ENCODE measurements at places on chromosomes 4 and X.
A peak's percentile ranks its signal among the peaks of the same experiment; 100 is the strongest.

DNA sequence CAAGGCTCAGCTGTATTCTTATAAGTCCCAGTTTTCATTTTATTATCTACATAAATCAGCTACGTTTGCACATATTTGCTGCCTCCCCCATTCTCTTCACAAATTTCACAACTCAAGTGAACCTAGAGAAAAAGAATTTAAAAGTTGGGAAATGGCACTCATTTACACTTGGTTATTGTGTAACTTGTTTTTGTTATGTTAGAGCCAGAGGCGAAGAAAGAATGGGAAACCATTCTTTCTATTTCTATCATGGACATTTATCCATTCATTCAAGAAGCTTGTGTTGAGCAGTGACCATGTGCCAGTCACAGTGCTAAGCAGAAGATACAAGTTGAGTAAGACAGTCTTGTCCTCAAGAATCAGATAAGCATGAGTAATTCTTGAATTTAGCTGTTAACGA is 13.5 kb downstream of the LIAS start:
- DNase-seq = no peak

- no peak for DNase-seq
Measured at GRCh38 chrX:71227370-71228062, 4.5 kb downstream of the GJB1 start.

GRCh38 chr4:141416219-141416618 is 195.5 kb downstream of the ZNF330 start:
- no peak for DNase-seq

- DNase-seq = peak; percentile 24
Measured at GRCh38 chr4:173420324-173420752, 21.4 kb upstream of the SCRG1 start.

DNA sequence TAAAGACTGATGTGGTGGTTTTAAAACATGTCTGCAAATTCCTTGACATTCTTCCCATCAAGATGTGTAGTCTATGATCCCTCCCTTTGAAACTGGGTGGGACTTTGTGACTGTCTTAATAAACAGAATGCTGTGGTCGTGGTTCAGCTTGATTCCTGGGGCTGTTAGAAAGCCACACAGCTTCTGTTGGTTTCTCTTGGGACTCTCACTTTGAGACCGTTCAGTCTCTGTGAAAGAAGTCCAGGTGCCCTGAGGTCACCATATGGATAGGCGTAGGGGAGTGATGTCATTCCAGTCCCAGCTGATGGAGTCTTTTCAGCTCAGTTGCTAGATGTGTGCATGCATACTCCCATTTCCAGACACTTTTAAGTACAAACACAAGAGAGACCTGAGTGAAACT is 216.6 kb downstream of the KDR start:
- no peak for DNase-seq

DNA sequence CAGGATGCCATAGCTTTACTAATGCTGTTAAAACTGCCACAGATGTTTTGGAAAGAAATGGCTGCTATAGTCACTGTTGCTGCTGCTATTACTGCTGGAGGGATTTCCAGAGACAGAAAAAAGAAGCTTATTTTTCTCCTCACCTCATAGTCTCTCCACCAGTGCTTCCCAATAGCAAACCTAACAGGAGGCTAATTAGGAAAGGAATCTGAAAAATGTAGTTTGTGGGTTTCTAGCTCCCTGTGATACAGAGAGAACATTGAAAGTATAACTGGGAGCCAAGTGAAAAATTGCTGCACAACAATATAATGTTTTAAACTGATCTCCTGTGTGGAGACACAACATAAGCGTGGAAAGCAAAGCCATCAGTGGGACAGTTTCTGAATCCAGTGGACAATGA is 8.6 kb upstream of the TSPAN7 start:
- DNase-seq = no peak

- no peak for DNase-seq
Measured at GRCh38 chr4:2036866-2037265, 22.3 kb upstream of the NAT8L start.

- DNase-seq = no peak
Measured at GRCh38 chrX:97587171-97587570, 703.5 kb downstream of the RPA4 start.

DNA sequence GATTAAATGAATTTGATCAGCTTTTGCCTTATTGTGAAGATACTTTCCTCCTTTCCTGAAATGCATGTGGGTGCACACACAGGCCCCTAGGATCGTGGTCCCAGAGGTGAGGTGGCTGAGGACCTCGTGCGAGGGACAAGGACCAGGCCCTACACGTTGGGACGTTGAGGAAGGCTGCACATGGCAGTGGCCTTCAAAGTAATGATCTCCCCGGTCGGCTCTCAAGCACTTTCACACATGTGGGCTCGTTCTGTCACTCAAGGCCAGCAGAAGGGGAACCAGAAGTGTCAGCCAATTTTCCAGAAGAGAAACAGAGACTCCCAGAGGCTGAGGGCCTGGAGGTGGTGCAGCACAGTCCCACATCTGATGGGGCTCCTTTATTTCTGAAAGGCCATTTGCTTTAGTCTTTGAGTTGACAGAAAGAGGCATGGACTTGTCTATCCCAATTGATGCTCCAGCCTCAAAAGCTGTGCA is 196.8 kb downstream of the AFAP1 start:
- DNase-seq = no peak

DNA sequence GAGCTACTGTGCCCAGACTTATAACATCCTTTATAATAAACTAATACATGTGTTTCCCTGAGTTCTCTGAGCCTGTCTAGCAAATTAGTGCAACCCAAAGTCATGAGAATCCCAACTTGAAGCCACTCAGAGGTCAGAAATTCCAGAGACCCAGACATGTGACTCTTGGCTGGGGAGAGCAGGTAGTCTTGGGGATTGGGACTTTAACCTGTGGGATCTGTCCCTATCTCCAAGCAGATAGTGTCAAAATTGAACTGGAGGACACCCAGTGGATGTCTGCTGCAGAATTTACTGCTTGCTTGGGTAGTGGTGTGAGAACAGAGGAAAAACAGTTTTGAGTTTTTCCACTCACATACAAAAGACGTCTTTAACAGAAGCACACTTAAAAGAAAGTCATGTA is 26.4 kb downstream of the ELOVL6 start:
- no peak for DNase-seq

- peak; percentile 6 for DNase-seq
Measured at GRCh38 chr4:174828845-174829701, at the start of gene GLRA3. TSS of gene GLRA3 (minus strand) at chr4:174829247. CDS start at chr4:174828811, 436 bp downstream.

GRCh38 chr4:20816287-20816686 is 116.0 kb downstream of the PACRGL start:
- DNase-seq = no peak

DNA sequence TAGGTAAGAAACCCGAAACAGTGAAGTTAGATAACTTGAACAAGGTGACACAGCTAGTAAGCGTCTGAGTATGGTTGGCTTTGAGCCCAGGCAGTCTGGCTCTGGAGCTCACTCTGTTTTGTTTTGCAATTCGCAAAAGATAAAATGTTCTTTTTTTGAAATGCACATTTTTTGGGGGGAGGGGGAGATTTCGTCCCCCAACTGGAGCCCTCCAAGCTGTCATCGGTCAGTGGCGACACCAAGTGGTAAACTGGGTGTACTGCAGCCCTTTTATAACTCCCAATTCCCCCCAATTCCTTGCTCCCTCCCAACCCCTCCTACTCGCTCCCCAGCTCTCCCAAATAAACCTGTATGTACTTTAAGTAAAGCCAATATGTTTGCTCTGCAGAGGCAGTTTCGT is 2.8 kb upstream of the CLCN5 start:
- DNase-seq = peak; percentile 4

- DNase-seq = peak; percentile 57
Measured at GRCh38 chr4:1870328-1870577, 940 bp upstream of the NSD2 start.

- DNase-seq = no peak
Measured at GRCh38 chr4:184169225-184169867, 48.3 kb downstream of the ENPP6 start.

GRCh38 chr4:10239982-10240654 is 123.5 kb upstream of the WDR1 start:
- DNase-seq = no peak

GRCh38 chr4:67700738-67701516 is at the start of gene UBA6:
TSS of gene UBA6 (minus strand) at chr4:67701155. CDS start at chr4:67701119, 36 bp downstream.
- peak; percentile 91 for DNase-seq

GRCh38 chrX:46257451-46257879 is 287.8 kb downstream of the ZNF674 start:
- no peak for DNase-seq

- DNase-seq = no peak
Measured at GRCh38 chrX:129347291-129347690, 176.0 kb downstream of the SMARCA1 start.

DNA sequence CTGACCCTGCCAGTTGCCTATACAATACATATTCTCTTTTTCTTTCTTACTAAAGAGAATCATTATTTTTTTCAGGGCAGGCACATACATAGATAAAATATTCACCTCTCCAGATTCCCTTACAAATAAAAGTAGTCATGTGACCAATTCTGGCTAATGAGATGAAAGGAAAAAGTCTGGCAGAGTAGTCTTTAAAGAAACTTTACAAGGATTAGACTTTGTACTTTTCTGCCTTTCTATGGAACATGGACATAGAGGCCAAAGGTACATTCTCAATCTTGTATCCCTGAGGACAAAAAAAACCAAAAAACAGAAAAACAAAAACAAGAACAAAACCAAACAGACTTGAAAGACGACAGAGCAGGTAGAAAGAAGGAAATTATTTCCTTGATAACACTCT is 75.6 kb downstream of the DCK start:
- no peak for DNase-seq

DNA sequence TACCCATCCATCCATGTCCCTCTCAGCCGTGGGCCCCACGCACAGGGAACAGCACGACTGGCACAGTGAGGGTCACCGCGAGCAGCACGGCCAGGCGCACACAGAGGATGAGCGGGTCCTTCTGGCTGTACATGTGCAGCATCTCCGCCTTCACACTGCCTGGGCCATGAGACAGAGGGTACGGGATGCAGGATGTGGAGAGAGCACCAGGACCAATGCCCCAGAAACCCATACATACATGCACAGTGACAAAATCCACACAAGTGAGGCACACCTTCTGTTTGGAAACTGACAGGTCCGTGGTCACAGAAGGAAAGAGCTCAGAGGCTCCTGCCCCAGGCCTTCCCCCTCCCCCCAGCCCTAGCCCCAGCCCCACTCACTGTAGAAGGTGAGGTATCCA is 9.5 kb downstream of the SLC38A5 start:
- DNase-seq = no peak

DNA sequence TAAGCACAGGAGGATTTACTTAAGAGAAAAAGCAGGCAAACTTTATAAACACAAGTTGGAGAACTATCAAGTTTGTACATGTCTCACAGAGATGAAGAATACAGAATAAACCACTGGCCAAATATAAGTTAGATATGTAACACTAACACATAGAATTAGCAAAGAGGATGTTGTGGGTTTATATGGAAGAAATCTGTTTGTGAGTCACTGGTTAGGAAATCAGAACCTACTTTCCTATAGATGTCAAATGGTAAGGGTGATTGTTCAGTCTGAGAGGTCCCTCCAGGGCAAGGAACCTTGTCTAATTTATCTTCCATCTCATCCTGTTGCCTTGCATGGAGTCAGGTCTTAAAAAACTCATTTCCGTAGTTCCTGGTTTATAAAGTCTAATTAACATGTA is 14.8 kb upstream of the ART3 start:
- DNase-seq = peak; percentile 18

- DNase-seq = no peak
Measured at GRCh38 chr4:71470524-71470923, 131.7 kb downstream of the SLC4A4 start.

DNA sequence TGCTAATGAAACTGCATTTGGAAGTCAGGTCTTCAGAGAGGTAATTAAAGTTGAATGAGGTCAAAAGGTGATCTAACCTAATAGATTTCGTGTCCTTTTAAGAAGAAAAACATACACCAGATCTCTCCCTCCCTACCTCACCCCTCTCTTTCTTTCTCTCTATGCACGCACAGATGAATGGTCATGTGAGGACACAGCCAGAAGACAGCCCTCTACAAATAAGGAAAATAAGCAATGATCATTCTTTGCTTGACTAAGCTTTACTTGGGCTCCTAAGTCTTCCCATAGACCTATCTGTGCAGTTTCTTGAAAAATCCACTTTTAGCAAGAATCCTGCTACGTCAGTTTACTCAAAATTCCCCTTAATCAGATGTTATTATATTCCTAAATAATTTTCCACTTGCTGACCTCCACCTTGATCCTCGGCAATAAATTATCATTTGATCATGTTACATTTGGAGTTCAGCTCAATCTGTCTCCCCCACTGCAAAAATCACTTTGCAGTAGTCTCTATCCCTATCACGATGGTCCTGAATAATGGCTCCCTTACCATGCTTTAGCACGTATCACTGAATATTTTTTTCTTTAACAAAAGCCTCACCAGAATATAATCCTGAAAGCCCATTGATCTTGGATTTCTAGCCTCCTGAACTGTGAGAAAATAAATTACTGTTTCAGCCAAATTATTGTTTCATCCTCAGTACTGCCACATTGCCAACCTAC is 527.3 kb downstream of the GABRG1 start:
- no peak for DNase-seq

DNA sequence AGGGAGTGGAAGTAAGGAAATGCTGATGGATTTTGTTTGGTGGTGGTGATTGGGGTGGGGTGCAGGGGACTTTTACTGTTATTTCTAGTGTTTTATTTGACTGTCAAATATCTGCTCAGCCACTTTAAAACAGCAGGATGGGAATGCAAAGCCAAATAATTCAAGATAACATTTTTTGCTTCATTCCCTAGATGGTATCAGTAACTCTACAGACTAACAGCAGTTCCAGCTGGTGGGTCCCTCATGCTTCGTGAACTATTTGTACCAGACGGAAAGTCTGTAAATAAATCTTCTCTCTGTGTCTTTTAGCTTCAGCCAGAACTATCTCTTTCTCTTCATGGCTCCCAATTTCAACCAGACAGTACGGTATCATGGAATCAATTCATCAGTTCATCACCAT is 27.5 kb downstream of the GPR143 start:
- no peak for DNase-seq

DNA sequence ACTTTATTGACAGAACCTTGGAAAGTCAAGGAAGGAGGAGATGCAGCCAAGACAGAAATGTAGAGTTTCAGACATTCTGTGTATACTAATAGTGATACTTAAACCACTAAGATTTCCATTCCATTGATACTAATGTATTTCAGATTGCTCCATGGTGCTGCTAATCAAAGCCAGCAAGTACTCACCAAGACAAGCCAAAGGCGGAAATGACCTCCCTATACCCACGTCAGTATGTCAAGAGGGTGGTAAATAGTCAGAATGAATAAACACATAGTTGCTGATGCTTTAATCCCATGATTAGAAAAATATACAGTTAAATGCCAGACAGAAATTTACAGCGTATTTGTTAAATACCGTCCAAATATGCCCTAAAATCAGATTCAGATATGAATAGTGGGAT is 417.8 kb upstream of the INTU start:
- DNase-seq = no peak

GRCh38 chr4:139552517-139553307 is 3.3 kb downstream of the SETD7 start:
- peak; percentile 30 for DNase-seq

GRCh38 chrX:68936126-68936525 is 107.3 kb downstream of the EFNB1 start:
- no peak for DNase-seq
